ENCODE measurements at places on chromosomes 5 and 9.
A peak's percentile ranks its signal among the peaks of the same experiment; 100 is the strongest.

DNA sequence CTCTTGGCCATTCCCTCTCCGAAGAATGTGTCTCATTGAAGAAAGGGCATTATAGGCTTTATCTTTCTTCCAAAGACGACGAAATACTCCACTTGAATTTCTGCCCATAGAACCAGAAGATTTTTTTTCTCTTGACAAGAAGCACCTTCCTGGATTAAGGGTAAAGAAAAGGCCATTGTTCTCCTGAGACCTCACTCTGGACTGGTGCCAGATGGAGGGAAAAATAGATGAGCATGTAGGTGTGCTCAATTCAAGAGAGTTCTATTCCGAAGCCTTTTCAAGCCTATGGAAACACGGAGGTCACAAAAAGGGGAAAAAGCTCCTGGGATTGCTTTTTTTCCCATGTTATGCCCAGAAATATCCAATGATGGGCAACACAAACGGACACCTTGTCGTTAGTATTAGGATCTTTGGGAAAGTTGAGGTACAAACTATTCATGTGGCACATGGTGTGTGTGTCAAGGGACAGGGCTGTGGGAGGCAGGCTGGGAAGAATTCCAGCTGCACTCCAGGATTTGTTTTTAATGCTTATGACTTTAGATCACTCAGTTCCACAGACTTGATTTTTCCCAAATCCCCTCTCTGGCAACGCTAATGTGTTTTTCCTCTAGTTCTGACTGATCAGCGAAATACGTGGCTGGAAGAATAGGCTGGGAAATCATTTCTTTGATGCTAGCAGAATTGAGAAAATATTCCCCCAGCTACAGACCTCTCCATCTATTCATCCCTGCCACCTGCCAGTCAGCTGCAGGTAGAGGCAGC, 89.9 kb downstream of the SIL1 start:
- no peak for DNase-seq

- DNase-seq = no peak
Observed at GRCh38 chr5:151937851-151938250, 13.2 kb upstream of the GLRA1 start.

GRCh38 chr9:81819859-81820546, 108.2 kb upstream of the SPATA31D4 start:
- no peak for DNase-seq

GRCh38 chr9:134215420-134215698, 51.0 kb upstream of the RNU6ATAC start:
- DNase-seq = no peak

DNA sequence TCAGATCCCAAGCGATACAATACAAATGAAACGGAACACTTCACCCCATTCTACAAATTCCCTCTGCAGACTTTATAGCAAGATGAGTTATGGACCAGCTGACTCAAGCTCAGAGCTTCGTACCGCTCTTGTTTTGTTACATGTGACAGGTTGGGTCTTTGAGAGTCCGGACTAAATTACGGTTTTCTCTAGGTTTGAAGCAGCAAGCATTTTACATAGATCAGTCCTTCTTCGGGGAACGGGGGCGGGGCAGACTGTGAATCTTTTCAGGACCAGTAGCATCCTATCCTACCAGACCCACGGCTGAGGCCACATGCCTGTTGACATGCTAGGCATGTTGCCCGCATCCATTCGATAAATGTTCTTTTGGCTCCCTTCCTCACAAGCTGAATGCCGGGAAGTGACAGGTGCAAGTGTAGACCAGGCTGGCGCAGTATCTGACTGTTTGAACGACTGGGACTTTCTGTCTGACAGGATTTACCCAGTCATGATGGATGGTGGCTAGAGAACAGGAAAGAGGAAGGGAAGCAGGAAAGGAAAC, 811.0 kb upstream of the GRAMD2B start:
- DNase-seq = no peak

- DNase-seq = peak; percentile 62
Observed at GRCh38 chr5:151081431-151082281, 822 bp upstream of the TNIP1 start.

- no peak for DNase-seq
Observed at GRCh38 chr5:168055961-168056360, 235.5 kb upstream of the WWC1 start.

- DNase-seq = no peak
Observed at GRCh38 chr5:1484730-1485578, 38.8 kb downstream of the LPCAT1 start.

- DNase-seq = no peak
Observed at GRCh38 chr5:157520911-157521703, 54.5 kb downstream of the ADAM19 start.

DNA sequence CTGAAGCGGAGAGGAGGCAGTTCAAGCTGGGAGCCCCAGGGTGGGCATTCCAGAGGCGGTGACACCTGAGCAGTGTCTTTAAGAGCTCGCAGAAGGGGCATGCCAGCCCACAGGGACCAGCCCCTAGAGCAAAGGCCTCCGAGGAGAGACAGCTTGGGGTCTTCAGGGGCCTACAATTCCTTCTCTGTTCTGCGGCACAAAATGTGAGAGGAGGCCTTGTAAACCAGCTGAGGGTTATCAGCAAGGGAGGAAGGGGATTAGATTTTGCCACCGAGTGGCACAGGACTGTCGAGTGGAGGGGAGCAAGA, 505 bp upstream of the SIGMAR1 start:
- DNase-seq = no peak

GRCh38 chr9:32989660-32990059, 11.8 kb downstream of the APTX start:
- DNase-seq = no peak

DNA sequence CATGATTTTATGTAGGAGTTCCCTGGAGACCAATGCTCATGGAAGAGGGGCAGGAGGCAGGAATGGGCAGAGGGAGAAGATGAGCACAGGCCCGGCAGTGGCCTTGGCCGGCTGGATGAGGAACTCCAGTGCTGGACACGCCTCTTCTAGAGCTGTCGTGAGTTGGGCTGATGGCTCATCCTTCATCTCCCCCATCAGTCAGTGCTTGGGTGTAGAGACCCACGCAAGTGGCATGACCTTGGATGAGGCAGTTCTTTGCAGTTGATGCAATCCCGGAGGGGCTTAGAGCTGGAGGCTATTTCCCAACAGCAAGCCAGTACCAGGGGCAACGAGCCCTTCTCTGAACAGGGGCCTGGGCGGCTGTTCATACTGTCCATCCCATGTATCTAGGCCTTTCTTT, 25.5 kb upstream of the ARAP3 start:
- DNase-seq = no peak

GRCh38 chr5:113652161-113652560, 138.7 kb downstream of the YTHDC2 start:
- DNase-seq = no peak

- no peak for DNase-seq
Observed at GRCh38 chr9:88889386-88889785, 101.9 kb upstream of the S1PR3 start.

- no peak for DNase-seq
Observed at GRCh38 chr5:9197881-9198260, 348.0 kb downstream of the SEMA5A start.

- no peak for DNase-seq
Observed at GRCh38 chr9:126494264-126494663, 119.5 kb upstream of the LMX1B start.

DNA sequence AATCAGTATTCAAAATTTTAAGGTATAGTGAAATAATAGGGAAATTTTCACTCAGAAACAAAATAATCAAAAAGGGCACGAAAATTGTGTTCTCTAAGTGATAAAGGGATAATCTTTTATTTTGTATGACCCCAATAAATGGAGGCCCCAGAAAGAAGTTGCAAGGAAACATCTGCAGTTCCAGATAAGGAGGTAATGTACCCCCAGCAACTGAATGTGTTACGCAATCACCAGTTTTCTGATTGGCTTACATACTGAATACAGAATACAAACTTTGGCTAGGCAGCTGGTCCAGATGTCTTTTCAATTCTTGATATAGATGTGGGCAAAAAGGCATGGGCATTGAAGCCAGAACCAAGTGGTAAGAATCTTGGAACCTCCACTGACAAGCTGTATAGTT, 1.7 kb upstream of the TOPORS start:
- no peak for DNase-seq

DNA sequence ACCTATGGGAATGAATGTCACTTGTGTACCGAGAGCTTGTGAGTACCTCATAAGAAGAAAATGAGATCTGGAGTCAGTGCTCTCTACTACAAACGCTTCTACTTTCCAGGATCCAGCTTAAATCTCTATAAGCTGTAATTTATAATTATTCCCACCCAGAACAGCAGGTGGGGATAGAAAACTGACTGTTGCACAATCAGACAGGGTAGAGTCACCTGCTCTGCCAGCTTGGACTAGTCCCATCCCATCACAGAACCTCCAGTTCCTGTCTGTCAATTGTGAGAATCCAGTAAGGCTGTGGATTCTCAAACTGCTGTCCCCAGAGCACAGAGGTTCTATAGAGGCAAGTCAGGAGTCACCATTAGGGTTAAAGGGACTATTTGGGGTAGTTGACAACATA, 2.0 kb downstream of the SPINK7 start:
- DNase-seq = no peak

- no peak for DNase-seq
Observed at GRCh38 chr5:178785999-178786398, 55.5 kb upstream of the ZNF354A start.

DNA sequence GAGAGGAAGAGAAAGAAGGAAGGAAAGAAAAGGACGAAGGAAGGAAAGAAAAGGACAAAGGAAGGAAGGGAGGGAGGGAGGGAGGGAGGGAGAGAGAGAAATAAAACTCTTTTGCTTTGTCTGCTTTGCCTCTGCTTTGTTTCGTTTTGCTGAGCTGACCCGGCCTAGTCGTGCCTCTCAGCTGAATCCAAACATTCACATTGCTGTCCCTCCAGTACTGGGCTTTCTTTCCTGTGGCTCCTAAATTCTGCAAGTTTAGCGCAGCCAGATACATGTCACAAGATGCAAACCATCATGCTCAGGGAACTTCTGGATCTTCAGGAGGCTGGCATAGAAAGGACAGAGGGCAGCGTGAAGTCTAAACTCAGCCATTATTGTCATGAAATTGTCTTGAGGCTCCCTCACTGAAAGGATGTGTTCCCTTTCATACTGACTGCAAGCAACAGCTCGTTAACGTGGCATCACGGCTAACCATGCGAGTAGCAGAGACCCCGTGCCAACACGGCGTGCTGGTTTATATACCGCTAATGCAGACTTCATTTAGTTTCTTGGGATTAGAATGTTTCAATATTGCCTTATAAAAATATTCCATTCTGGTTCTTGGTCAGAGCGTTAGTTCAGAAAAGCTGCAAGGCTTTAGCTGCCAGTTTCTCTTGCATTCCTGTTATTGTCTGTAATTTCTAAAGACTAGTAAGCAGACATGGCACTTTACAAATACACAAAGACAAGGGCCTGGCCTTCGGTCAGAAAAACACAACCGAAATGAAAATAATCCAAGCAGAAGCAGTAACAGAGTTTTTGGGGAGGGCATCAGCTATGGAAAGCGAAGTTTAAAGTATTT, 94.2 kb downstream of the TMEM174 start:
- no peak for DNase-seq

DNA sequence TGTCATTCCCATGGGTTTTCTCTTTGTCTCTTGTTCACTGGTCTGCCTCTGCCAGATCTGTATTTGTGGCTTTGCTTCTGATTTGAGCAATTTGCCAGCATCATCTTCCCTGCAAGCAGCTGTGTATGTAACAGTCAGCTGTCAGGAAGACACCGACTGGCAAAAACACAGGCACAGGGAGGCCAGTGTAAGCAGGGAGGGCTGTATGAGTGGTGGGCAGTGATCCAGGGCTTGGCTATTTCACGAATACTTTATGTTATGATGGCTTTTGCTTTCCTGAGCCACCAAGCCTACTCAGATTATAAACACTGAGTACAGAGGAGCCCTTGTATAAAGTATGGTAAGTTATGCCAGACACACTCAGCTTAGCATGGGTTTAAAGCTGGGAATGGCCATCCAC, 11.6 kb downstream of the BNIP1 start:
- DNase-seq = no peak

- DNase-seq = no peak
Observed at GRCh38 chr5:116303810-116304209, 219.0 kb downstream of the COMMD10 start.

GRCh38 chr5:17398431-17398830, 99.6 kb upstream of the TAF11L2 start:
- no peak for DNase-seq

- no peak for DNase-seq
Observed at GRCh38 chr5:149388498-149389190, 9.6 kb upstream of the IL17B start.

DNA sequence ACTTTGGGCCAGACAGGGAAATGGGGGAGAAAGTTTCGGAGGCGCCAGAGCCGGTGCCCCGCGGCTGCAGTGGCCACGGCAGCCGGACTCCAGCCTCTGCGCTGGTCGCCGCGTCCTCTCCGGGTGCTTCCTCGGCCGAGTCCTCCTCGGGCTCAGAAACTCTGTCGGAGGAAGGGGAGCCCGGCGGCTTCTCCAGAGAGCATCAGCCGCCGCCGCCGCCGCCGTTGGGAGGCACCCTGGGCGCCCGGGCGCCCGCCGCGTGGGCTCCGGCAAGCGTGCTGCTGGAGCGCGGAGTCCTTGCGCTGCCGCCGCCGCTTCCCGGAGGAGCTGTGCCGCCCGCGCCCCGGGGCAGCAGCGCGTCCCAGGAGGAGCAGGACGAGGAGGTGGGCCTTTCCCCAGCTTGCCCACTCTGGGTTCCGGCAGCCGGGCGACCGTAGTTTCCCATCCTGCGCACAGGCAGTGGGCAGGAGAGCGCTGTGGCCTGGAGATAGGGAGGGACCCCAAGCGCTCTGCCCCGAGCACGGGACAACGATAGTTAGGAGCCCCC, 516 bp downstream of the MAST4 start:
- no peak for DNase-seq

- no peak for DNase-seq
Observed at GRCh38 chr5:142753116-142753631, 17.0 kb upstream of the ARHGAP26 start.

DNA sequence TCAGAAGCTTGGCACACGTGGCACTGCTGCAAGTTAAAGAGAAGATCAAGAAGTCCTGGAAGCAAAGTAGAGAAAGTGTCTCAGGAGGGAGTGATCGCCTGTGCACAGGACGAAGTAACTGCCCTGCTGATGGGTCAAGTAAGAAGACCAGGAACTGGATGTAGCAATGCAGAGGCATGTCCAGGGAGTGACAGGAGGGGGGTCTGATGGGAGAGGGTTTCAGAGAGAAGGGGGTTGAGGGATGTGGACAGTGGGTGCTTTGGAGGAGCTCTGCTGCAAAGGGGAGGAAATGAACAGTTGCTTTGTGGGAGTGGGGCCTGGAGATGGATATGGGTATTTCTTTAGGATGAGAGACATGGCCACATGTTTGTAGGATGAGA, 60.2 kb upstream of the PHYKPL start:
- peak; percentile 38 for DNase-seq

GRCh38 chr9:126617823-126618165, 4.1 kb downstream of the LMX1B start:
- DNase-seq = no peak

DNA sequence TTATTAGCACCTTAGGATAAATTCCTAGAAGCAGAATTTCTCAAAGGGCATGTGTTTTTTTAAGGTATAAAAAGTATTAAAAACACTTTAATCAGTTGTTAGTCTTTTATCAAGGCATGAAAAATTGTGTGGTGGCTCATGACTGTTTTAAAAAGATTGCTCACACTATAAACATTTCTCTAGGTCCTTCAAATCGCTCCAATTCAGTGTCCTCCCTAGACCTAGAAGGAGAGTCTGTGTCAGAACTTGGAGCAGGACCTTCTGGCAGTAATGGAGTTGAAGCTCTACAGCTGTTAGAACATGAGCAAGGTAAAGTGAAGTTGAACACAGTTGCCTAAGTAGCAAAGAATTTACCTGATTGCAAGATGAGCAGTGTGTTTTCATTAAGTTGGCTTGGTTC, 62.0 kb downstream of the GAPVD1 start:
- no peak for DNase-seq

Data from activated effector memory CD4-positive, alpha-beta T cell treated with anti-CD3 and anti-CD28 coated beads, Interleukin-2, amount 50 U/mL, for 16 hours (primary cell).